ENCODE measurements at places on chromosomes 1 and 21.
A peak's percentile ranks its signal among the peaks of the same experiment; 100 is the strongest.

GRCh38 chr1:98288494-98288893 lies 367.7 kb upstream of the DPYD start:
- no peak for DNase-seq

- no peak for DNase-seq
Measured at GRCh38 chr21:32425628-32426027, 13.1 kb downstream of the EVA1C start.

DNA sequence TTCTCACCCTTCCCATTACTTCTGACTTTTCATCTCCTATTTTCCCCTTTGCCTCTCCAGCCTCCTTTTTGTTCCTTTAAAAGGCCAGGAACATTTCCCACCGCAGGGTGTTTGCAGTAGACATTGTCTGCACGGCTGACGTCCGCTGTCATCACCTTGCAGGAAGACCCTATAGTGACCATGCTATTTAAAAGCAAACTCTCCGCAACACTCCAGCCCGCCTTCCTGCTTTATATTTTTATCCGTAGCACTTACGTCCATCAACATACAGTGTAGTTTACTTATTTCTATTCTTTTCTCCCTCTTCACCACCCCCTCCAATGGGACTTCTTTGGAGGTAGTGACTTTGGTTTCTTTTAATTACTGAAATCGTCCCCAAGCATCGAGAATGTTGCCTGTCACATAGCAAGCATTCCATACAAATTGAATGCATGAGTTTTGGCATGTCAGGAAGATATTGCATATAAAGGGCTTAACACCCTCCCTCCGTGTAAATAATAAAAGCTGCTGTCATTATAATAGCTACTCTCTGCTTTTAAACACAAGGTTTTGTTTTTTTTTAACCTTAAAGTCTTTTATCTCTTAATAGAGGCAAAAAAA lies 19.8 kb downstream of the SLC25A33 start:
- DNase-seq, result no peak

DNA sequence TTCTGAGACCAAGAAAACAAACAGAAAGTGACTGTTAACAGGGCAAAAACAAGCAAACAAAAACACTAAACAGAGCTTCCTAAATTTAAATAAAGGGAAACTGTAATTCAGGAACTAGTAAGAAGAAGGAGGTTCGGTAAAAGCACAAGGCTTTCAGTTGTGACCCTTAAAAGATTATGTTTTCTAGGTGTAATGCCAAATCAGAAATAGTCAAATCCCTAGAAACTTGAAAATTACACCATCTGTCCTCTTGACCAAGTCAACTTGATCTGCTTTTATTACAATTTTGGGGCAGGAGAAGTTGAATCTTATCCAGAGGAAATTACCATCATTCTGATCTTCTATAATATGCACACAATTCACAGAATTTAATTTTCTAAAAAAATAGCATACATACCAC lies 754.0 kb upstream of the ADGRL4 start:
- DNase-seq, result peak; percentile 2

GRCh38 chr1:229452956-229453801 lies 19.3 kb upstream of the ACTA1 start:
- DNase-seq, result peak; percentile 55

DNA sequence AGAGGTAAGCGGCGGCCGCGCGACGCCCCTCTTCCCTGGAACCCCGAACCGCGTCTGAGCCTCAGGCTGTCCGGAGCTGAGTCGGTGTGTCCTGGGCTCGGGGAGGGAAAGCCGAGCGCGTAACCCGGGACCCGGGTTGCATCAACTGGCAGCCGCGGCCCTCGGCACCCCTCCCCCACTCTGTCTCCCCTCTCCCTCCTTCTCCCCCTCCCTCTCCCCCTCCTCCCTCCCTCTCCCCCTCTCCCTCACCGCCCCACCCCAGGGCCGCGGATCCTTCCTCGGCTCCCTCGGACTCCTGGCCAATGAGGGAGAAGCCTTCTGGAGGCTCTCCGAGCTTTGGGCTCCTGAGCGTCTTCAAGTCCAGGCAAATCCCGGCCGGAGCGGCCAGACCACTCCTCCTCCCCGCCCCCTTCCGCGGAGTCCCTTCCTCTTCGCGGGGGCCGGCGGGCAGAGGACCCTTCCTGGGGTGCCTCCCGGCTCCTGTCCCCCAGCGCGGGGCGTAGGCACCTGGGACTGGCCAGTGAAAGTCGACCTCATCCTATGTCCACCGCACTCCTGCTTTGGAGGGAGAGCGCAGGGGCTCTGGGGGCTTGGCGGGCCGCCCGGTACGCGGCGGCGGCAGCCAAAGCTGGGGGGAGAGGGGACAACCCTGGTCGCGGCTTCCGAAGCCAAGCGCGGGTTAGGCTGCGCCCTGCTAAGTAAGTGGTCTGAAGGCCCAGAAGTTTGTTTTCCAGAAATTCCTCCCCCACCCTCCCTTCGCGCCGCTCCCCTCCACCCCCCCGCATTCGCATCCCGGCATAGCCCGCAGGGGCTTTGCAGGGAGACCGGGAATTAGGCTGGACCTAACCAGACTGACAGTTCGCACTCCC lies 850 bp downstream of the SESN2 start:
- DNase-seq, result no peak

- no peak for DNase-seq
Measured at GRCh38 chr1:180600343-180600742, 31.5 kb upstream of the XPR1 start.

DNA sequence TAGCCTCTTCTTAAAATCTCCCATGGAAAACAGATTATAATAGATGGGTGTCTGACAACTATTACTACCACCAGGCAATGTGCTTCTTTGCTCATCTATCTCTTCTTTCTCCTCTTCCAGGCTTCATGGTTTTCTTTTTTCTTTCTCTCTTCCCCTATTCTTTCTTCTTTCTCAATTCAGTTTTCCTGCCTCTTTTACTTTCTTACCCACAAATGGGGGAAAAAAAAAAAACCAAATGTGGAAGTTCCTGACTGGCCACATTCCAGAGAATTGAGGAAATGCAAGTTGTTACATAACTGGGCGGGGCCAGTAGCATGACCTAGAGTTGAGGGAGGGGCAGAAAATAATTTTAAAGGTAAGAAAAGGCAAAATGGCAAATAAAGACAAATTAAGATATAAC lies 10.9 kb upstream of the SMG7 start:
- peak; percentile 51 for DNase-seq

- DNase-seq, result no peak
Measured at GRCh38 chr1:56156971-56157876, 422.1 kb downstream of the PLPP3 start.

DNA sequence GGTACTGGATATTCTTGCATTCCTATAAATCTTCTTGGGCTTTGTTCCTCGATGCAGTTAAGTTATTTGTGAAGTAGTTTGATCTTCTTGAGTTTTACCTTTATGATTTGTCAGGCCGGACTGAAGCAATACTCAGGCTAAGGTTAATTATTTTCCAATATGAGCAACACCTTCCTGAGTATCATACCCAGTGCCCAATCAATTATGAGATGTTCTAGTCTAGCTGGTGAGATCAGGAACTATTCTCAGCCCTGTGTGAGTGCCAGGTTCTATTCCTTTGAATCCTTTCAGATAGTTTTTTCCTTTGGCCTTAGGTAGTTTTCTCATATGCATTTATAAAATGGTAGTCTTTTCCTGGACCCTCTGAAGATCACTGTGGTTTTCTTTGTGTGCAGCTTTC lies 92.5 kb downstream of the SCMH1 start:
- no peak for DNase-seq

- DNase-seq, result no peak
Measured at GRCh38 chr1:5948681-5949005, 43.6 kb downstream of the NPHP4 start.

DNA sequence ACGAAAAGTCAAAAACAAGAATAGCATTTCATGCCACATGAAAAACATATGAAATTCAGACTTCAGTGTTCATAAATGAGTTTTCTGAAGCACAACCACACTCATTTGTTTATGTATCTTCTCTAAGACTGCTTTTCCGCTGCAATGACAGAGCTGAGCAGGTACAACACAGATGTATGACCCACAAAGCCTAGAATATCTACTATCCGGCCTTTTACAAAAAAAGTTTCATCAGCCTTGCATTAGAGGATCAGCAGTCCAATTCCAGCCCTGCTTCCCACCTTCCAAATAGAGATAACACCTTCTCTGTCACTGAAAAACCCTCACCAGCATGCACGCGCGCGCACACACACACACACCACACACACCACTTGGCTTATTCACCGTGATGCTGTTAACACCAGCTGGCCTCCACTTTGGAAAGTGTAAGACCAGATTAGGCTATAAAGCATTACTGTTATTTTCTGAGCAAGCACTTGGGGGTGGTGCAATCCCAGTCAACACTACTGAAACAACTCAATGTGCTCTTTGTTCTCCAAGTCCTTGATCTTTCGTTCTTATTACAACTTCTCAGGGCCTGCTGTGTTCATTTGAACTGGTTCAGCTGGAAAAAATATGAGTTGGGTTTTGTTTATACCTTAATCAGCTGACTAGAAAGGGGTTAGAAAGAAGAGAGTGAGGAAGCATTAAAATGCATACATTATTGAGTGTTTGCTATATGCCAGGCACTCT lies 90.0 kb downstream of the GLUL start:
- peak; percentile 22 for DNase-seq

DNA sequence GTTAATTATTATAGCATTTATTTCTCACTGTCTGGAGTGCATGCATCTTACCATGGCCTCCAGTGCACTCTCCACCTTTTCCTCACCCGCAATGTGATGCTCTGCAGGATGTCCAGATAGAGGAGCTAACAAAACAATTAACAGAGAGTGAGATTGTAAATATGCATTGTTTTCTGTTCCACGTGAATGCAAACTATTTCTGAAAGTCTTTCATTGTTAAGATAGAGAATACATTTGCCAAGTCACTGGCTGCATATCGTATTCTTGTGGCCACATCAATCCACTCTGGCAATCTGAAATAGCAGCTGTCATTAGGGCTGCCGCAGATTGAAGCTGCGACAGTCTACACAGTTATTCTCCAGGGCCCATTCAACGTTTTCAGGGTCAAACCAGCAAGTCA lies 143.8 kb downstream of the DUSP10 start:
- DNase-seq, result no peak

- no peak for DNase-seq
Measured at GRCh38 chr1:89855413-89856123, 34.7 kb downstream of the LRRC8D start.

DNA sequence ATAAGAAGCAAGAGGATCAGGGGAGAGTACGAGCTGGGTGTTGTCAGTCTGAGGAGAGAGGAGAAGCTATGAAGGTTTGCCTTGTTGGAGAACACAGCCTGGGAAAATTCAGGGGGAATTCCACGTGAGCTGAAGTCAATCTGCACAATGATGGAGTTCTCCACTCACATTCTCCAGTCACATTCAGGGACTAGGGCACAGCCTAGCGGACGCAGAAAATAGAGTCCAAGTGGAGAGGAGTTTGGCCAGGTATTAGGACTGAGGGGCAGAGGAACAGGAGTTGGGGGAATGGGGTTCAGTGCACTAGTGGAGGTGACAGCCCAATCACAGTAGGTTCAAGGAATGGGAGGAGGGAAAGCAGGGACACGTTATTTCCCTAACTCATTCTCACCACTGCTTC lies 124.0 kb downstream of the KCNH1 start:
- DNase-seq, result no peak

GRCh38 chr1:113533061-113533460 lies 142.7 kb downstream of the MAGI3 start:
- no peak for DNase-seq

DNA sequence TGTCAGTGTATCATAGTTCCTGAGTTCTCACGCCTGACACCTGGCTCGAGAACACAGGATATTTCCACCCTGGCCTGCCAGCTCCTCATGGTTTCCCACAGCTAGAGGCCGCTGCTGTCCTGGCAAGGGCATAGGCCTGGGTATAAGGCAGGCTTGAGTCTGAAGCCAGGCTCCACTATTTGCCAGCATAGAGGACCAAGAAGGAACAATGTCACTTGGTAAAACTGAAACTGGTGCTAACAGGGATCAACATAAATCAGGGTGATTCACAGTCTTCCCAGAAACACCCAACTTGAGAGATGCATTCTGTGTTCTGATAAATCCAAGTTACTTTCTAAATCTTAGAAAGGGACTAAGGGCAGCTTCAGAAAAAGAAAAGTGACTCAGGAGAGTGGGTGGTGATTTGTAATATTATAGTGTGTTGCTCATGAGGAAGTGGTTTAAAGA lies 6.9 kb upstream of the S100A2 start:
- peak; percentile 52 for DNase-seq

DNA sequence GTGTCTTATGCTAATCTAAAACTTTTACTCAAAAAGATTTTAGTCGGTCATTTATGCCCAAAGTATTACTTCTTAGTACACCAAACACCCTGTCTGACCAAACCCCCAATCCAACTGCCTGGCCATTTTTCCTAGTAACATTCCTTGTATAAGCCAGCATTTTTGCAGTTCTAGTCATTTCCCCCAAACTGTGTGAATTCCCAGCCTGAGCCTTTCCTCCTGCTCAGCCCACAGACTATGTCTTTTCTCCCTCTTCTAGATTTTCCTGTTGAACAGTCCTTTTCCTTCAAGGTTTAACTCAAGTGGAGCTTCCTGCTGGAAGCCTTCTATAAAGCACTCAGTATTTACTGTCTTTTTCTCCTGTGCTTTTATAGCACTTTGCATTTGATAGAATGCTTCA lies 843.8 kb downstream of the USP25 start:
- DNase-seq, result no peak

DNA sequence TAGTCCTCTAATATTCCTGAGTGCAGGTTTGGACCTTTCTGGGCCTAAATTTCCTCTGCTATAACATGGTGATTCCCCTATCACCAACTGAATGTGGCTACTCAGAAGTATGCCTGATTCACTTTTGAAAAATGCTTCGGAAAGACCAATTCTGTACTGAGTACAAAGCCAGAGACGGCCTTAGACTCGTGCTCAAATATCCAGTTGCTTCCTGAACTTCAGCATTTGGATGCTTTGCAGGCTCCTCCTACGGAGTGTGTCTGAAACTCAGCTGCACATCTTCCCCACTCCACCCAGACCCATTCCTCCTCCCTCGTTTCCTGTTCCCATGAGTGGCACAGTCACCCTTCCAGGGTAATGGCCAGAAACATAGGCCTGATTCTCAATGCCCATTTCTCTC lies 98.4 kb upstream of the GADD45A start:
- no peak for DNase-seq

DNA sequence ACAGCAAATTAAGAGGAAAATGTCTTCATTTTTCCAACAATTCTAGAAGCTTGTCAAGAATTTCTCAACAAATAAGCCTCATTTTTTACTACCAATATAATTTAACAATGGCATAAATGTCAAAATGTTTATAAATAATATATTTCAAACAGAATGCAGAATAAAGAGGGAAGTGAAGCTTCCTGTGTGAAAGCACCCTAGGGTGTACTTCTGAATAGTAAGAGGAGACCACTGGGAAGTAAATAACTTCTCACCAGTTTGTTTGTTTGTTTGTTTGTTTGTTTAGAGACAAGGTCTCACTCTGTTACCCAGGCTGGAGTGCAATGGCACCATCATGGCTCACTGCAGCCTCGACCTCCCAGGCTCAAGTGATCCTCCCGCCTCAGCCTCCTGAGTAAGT lies 244.3 kb downstream of the SLC45A1 start:
- no peak for DNase-seq

GRCh38 chr21:44505673-44506278 lies 34.2 kb downstream of the KRTAP10-1 start:
- DNase-seq, result no peak
